GM23338 (cell line): ENCODE measurements at places on chromosomes 3 and 15. TPM values are rescaled to one million over a fixed set of nuclear protein-coding genes. Genes with fewer than 3 reads are reported as not detected.
A peak's percentile ranks its signal among the peaks of the same experiment; 100 is the strongest.

DNA sequence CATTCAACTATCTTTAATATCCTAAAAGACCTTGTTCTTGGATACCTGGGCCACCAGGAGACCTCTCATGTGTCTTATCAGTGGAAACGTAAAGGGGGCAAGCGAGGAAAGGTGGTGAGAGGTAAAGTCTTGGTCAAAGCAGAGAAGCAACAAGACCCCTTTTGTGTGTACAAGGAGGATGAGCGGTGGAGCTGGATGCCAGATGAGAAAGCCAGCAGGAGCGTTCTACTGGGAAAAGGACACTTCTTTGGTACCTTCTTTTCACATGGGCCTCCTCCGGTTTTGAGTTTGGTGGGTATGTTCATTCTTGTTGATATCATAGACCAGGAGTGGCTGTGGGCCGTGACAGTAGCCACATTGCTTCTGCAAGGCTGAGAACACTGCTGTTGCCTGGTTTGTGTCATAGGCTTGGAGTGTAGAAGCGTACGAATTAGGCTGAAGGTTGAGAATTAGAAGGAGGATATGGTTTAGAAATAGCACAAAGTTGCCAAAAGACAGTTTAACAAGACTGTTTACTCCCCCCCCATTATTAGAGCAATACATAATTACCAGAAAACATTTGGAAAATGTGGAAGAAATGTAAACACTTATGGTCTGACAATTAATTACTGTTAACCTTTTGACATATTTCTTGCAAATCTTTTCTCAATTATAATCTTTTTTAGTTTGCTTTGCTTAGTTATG lies 46.8 kb upstream of the VILL start:
- no peaks in the 10 kb centered on the region for H3K27me3 ChIP-seq
- H3K36me3 ChIP-seq = no peaks in the 10 kb centered on the region
- peaks cover 6% of the 10 kb centered on the region for H3K4me1 ChIP-seq
- no peak overlapping the region for H3K4me3 ChIP-seq
- no peak for DNase-seq

Gene RAB11A
- total RNA-seq = 239 and 251 TPM in 2 replicates

DNA sequence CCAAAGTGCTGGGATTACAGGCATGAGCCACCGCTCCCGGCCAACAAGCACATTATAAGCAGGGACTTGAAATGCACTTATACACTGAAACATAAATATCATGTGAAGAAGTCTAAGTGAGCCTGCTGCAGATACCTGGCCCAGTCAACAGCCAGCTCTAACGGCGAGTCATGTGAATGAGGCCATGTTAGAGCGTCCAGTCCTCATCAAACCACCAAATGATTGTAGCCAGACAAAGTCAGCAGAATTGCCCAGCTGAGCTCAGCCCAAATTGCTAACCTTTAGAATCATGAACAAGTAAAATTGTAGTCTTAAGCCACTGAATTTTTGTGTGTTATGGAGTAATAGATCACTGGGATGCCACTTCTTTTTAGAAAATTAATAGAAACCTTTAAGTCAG lies 37.8 kb upstream of the UACA start:
- no peaks in the 10 kb centered on the region for H3K27me3 ChIP-seq
- no peak for DNase-seq
- H3K36me3 ChIP-seq = no peaks in the 10 kb centered on the region
- H3K4me3 ChIP-seq = no peak overlapping the region

Gene IVD
- 64.0 and 75.4 TPM in 2 replicates for total RNA-seq

- peaks cover 34% of the 10 kb centered on the region for H3K4me1 ChIP-seq
- no peak overlapping the region for H3K27ac ChIP-seq
- H3K4me3 ChIP-seq = no peak overlapping the region
- no peaks in the 10 kb centered on the region for H3K36me3 ChIP-seq
Observed at GRCh38 chr15:37088436-37088835, 11.9 kb downstream of the MEIS2 start.

GRCh38 chr15:79197285-79197684 lies 85.2 kb upstream of the ANKRD34C start:
- H3K27ac ChIP-seq = no peak overlapping the region
- H3K36me3 ChIP-seq = no peaks in the 10 kb centered on the region
- peak; percentile 76 for DNase-seq
- peaks cover 15% of the 10 kb centered on the region for H3K4me1 ChIP-seq

Gene LEKR1
- not detected in 2 replicates for total RNA-seq

- H3K4me3 ChIP-seq = no peak overlapping the region
- no peak for DNase-seq
- no peak overlapping the region for H3K27ac ChIP-seq
- no peaks in the 10 kb centered on the region for H3K4me1 ChIP-seq
Observed at GRCh38 chr15:90382320-90382719, 5.7 kb upstream of the IQGAP1 start.
